ENCODE measurements at places on chromosomes 2 and 18. TPM values are rescaled to one million over a fixed set of nuclear protein-coding genes. Genes with fewer than 3 reads are reported as not detected.

GRCh38 chr2:228938629-228939028 is 332.5 kb downstream of the PID1 start:
- DNase-seq: no peak

DNA sequence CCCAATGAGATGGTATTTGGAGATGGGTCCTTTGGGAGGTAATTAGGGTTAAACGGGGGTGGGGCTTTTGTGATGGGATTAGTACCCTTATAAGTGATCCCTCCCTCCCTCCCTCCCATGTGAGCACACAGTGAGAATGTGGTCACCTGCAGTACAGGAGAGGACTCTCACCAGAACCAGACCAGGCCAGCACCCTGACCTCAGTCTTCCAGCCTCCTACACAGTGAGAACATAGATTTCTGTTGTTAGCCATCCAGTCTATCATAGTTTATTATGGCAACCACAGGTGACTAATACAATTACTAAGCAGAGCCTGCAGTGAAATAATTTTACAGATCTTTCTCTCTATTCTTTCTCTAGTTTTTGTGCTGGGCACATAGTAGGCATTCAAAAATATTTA is 137.7 kb upstream of the PKDCC start:
- DNase-seq: no peak

- DNase-seq: no peak
Measured at GRCh38 chr18:70452501-70452900, 163.7 kb downstream of the SOCS6 start.

- DNase-seq: peak; percentile 69
Measured at GRCh38 chr2:3423492-3424170, 44.1 kb downstream of the TRAPPC12 start.

Gene EXOC6B
- total RNA-seq: 14.1 TPM

- no peak for DNase-seq
Measured at GRCh38 chr2:141162314-141162713, 968.5 kb downstream of the LRP1B start.

DNA sequence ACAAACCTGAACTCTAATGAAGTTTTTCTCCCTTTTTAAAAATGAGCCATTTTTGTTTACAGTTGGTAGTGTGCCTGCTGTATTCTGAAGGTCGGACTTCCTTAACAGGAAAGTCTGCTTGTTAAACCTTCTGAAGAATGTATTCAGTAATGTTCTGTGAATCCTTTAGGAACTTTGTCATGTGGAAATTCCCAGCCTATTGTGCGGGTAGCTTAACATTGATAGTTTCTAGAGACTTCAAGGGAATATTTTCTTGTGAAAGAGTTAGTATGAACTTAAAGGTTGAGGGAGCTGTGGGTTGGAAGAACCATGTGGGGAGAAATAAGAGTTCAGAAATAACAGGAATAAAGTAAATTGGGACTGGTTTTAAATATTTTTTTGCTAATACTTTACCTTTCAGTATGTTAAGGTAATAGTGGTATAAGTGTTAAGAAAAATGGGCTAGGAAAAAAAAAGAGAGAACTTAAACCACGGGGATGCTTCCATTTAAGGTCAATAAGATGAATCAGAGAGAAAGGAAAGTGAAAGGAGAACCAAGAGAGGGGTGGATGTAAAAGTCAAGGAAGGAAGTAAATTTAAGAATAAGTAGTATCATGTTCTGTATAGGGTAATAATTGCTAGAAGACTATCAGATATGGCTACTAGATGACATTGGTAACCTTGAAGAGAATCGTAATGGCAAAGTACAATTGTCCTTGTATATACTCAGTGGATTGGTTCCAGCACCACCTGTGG is 90.5 kb downstream of the PMS1 start:
- no peak for DNase-seq

- no peak for DNase-seq
Measured at GRCh38 chr2:58308435-58308834, 67.3 kb upstream of the FANCL start.
